ENCODE measurements at places on chromosomes 11 and 22.

DNA sequence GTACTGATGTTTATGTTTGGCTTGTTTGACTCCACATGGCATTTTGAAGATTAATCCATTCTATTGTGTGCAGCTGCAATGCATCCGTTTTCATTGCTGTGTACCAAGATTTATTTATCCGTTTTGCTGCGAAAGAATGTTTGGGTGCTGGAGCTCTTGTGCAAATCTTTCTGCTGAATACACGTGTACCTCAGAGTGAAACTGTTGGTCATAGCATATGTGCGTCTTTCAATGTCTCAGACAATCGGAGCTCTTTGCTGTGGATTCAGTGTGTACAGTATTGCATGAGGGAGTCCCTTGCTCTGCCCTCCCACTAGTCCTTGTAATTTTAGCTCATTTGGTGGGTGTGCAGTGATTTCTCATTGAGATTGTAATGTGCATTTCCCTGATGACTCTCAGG lies 545.4 kb downstream of the TBC1D22A start:
- DNase-seq = no peak

DNA sequence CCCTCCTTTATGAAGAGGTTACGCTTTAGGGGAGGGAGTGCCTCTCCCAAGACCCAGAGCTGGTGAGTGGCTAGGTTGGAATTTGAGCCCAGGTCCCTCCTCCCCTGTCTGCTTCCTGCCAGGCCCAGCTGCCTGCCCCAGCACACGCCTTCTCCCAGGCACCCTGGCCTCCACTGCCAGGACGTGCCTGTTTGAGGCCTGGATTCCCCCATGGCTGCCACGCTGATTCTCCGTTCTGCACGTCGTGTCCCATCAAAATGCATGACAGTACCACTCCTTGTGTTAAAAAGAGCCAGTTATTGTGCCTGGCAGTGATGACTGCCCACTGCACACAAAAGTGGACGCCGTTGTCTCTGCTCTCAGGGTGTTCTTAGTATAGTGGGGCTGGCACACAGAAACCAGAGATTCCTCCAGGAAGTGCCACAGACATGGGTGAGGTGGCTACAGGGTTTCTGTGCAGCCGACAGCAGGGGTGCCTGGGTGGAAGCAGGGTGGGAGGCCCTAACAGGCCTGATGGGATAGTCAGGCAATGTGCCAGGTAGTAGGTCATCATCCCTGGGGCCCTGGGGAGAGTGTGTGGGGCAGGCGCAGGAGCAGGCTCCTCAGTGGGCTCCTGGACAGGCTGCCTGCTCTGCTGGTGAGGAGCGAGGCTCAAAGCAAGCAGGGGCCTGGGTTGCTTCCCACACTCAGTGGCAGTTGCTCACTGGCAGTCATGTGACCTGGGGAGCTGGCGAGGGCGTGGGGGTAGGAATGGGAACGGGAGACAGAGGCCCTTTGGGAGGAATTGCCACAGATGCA lies 24.2 kb downstream of the MED15 start:
- no peak for DNase-seq

DNA sequence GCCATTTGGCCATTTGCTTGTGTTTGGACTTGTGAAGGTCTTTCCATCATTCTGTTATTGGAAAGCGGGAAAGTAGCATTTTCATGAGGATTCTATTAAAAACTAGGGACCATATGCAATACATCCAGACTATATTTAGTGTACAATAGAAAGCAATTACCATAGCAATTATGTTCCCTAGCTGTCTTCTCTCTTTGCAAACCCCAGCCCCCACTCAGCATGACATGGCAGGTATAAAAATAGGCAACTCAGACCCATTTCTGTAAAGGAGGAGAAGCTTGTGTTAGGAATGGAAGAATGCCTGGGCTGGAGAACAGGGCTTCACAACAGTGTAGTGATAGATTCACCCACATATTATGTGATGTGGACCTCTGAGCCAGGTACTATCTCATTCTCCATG lies 12.4 kb downstream of the OR51B6 start:
- no peak for DNase-seq

DNA sequence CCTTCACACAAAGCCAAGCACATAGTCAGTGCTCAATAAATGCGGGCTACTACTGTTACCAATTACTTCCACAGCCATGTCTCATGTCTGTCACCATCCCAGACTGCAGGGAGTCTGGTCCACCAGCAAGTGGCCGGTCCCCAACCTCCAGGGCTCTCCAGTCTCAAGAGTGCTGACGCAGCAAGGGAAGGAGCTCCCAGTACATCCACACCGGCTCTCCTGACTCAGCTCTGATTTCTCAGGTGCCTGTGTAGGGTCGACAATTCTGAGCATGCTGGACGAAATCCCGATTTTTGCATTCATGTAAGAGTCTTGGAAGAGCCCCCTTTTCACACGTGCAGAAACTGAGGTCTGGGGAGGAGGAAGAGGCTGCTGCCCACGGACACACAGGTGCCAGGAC lies 10.3 kb upstream of the NEFH start:
- no peak for DNase-seq

- DNase-seq = no peak
Observed at GRCh38 chr11:469684-470560, 19.8 kb downstream of the PTDSS2 start.

DNA sequence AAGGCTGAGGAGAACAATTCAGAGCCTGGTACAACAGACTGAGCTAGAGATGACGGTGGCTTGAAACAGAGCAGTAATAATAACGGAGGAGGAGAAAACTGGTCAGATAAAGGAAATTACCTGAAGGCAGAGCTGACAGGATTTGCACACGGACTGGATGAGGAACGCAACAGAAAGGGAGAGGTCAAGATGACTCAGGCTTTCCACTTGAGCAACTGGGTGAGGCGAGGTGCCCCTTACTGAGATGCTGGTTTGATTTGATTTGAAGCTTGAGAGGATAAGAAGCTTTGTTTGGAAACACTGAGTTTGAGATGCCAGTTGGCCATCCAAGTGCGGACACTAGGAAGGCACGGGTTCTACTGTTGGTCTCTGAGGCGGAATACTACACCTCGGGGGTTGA lies 35.4 kb upstream of the NRIP3 start:
- DNase-seq = no peak
